Stimulated activated CD8-positive, alpha-beta memory T cell treated with anti-CD3 and anti-CD28 coated beads, Interleukin-4, amount 100 ng/mL, for 4 hours (primary cell): ENCODE measurements at places on chromosomes 2 and 18.

- DNase-seq, result no peak
These were observed 313.2 kb upstream of the ETAA1 start for GRCh38 chr2:67083951-67084350.

DNA sequence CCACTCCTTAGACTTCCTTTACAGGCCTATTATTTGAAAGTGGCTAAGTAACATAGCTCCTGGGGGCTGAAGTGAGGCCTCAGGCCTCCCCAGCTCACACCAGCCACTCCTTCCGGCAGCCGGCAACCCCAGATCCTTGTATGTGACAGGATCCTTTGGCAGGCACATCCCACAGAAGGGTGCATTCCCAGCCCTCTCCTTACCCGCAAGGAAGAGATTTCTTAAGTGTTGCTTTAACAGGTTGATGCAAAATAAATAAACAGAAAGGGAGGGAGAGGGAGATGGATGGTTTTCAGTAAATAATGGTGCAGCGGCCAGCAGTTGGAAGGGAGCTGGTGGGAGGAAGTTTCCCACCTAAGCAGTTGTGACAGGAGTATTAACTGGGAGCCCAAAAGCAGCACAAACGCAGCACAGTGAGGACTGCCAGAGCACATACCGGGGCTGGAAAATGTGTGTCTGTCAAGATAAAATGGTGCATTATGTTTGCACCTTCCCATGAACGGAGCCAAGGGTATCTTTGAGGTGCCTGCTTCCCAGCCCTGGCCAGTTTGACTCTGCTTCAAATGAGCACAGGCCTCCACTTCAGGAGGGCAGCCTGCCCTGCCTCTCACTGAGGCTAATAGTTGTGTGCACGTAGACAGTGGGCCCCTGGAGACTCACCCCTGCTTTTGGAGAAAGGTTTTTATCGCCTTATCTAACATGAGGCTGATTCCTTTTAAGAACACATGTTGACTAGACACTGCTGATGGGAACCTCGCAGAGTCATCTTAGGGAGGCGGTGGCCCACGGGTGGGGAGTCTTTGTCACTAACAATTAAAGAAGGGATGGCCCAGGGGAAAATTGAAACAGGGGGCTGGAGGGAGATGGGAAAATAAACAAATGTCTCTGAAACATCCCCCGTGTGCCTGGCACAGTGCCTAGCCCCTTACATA is 32.8 kb downstream of the NRP2 start:
- no peak for DNase-seq

GRCh38 chr2:105785095-105785847 is 40.6 kb downstream of the NCK2 start:
- no peak for DNase-seq

GRCh38 chr2:17495590-17495989 is 22.6 kb downstream of the RAD51AP2 start:
- DNase-seq, result no peak

DNA sequence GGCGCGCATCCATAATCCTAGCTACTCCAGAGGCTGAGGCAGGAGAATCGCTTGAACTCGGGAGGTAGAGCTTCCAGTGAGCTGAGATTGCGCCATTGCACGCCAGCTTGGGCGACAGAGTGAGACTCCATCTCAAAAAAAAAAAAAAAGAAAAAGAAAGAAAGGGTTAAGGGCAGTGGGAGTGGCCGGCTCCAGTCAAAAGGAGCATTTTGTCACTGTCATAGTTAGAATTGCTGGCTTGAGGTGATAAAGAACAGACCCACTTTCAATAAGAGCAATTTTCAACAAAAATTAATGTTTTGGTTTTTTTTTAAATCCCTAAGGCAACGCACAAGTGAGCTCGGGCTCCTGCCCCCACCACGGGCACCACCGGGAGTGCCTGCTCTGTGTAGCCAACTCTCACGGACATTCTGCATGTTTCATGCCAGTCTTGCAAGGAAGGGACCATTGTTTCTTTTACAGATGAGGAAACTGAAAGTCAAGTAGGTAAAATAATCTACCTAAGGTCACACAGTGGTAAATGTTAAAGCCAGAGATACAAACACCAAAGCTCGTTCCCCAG is 8.5 kb downstream of the CIB4 start:
- no peak for DNase-seq

DNA sequence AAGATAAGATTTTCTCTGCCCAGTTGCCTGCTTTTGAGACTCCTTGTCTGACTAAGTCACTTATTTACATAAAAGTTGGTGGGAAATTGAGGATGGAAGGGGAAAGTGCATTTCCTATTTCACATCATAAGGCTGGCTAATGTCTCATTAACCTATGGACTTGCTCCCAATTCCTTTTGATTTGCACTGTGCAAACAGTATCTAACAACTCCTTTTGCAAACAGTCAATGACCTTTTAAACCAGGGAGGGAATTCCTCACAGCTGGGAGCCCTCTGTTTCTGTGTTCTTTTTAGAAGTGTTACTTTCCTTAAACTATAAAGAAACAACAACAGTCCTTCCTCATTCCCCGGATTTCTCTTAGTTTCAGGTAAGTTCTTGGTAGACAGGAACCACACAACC is 272.8 kb downstream of the RND3 start:
- no peak for DNase-seq

DNA sequence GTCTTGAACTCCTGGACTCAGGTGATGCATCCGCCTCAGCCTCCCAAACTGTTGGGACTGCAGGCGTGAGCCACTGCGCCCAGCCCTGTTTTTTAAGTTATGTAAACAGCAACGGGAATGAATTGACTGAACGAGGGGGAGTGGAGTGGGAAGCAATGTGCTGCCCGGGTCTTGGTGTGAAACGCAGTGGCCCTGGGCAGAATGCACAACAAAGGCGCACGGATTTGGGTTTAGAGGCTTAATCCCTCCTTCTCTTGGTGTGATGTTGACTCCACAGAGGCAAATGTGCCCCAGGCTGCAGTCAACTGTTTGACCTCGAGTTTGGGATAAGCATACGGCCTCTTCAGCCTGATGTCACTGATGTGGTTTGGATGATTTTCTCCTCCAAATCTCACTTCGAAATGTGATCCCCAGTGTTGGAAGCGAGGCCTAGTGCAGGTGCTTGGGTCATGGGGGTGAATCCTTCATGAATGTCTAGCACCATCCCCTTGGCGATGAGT is 97.4 kb downstream of the AGAP1 start:
- no peak for DNase-seq

DNA sequence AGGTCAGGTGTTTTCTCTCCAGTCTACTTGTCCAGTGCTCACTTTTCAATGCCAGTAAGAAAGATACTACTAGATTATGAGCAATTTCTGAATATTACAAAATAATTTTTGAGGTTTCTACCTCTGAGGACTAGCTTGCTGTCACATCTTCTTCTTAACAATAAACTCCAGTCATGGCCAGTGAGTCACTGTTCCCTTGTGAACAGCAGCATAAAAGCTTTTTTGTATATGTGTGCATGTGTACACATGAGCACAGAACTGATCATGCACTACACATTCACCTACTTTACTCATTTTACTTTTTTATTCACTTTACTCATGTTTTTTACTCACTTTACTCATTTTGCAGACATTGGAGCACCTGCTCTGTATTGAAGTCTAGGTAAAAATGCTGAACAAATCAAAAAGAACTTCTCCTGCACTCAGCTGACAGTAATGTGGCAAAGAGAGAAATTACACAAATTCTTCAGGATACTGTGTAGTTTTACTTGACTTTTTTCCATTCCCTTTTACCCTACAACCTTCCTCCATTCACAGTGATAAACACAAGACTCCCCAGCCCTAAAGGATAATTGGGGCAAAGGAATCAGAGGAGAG is 28.0 kb downstream of the ST6GAL2 start:
- no peak for DNase-seq

- no peak for DNase-seq
These were observed 141.3 kb downstream of the AFF3 start for GRCh38 chr2:100000915-100001707.

DNA sequence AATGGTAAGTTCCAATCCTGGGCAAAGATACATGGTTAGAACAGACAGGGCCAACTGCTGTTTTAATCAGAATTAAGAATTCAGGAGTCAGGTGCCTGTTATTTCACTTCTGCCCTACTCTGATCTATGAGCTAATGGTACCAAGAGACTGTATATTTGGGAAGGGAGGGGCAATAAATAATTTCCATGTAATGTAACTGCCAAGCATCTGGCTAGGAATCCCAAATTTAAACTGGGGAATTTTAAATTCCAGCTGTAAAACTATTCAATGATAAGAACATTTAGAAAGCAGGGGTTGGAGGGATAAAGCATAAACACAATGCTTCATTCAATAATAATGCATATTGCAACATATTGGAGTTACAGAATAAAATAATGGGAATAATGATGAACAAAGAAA is 49.7 kb downstream of the SCN7A start:
- DNase-seq, result no peak

DNA sequence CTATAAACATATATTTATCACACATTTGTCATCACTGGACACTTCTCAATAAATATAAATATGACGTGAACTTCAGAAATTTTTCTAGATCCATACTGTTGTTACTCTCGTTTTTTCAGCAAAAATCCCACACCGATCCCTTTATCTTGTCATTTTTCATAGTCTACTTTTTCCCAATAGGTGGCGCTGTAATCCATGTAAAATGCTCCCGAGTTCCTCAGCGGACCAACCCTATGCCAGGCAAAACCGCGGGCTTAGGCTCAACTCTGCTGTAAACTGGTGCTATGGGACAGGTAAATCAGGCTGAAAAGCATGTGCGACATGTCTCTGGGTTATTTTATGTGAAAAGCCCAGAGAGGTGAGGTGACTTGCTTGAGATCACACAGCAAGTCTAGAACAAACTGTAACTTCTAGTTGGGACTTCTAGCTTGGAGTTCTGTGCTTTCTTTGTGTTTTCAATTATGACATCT is 104.0 kb downstream of the COBLL1 start:
- DNase-seq, result no peak

DNA sequence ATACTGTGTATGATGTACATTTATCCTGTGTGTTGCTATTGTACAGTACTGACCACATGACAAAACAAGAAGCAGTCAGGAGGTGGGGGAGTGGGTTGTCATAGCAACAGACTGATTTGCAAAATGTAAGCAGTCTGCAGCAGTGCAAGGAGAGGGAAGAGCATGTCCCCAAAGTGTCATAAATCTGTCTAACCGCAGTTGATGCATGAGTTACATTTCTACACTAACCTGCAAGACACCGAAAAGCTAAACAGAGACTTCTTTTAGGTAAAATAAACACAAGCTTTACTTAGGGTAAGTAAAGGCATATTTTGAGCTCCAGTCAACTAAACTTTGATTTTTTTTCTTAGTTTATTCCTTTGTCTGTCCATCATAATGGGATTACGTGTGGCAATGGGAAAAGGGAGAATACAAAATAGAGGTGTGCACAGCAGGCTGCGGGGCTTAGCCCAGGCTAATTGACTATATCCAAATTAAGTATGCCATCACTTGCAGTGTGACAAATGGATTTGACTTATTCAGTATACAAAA is 134.5 kb downstream of the MEIS1 start:
- DNase-seq, result no peak

- no peak for DNase-seq
These were observed 33.0 kb downstream of the WDPCP start for GRCh38 chr2:63555299-63555698.

- DNase-seq, result no peak
These were observed 28.0 kb downstream of the CROCC2 start for GRCh38 chr2:240933966-240934700.

GRCh38 chr18:75810516-75810915 is 383.0 kb upstream of the SMIM21 start:
- DNase-seq, result no peak

- no peak for DNase-seq
These were observed at the start of gene NTSR2 for GRCh38 chr2:11669454-11670291. Gene NTSR2 (minus strand): TSS chr2:11670195. CDS start chr2:11670129, 66 bp downstream.

DNA sequence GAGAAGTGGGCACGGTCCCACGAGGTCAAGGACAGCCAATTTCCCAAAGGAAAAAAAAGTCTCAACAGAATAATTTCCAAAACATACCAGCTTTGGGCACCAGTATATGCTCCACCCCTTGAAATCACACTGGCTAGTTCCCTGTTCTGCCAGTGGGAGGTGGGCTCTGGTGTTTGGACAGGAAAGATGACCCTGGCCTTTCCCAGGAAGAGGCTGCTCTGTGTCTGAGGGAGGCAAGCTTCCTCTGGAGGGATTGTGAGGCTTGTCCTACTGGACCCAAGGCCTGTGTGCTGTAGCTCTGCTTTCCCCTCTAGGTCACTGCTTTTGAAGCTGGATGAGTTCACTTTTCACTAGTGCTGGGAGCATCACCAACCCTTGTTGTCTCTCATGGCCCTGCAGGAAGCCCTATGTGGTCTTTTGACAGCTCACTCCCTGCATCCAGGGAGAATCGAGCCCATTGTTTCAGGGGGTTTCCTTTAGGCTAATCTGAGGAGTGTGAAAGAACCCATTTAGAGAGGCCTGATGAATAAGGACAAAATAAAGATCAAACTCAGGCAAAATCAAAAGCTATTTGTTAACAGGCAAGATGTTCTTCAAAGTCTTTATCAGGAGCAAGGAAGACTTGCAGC is 36.3 kb downstream of the CXCR4 start:
- no peak for DNase-seq

- no peak for DNase-seq
These were observed 471.2 kb upstream of the CHST9 start for GRCh38 chr18:27656167-27656778.

- no peak for DNase-seq
These were observed 363.5 kb upstream of the TNP1 start for GRCh38 chr2:217223222-217223930.

GRCh38 chr2:26034637-26034992 is 731 bp downstream of the RAB10 start:
- DNase-seq, result no peak

DNA sequence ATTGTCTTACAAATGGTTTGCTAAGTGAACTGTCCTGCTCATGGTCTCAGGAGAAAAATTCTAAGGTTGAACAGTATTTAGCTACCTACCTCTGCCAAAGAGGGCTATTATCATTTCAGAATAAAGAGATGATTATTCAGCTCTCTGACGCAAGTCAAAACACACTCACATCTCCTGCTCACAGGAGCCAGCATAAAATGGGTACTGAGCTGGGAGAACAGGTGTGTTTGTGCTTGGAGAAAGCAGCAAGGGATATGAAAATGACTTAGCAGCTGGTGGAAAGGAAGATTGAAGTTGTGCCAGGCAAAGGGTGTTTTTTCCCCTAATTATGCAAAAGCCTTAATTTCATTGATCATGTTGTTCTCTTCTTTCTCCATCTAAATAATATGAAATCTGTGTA is 47.3 kb upstream of the TANK start:
- DNase-seq, result no peak

DNA sequence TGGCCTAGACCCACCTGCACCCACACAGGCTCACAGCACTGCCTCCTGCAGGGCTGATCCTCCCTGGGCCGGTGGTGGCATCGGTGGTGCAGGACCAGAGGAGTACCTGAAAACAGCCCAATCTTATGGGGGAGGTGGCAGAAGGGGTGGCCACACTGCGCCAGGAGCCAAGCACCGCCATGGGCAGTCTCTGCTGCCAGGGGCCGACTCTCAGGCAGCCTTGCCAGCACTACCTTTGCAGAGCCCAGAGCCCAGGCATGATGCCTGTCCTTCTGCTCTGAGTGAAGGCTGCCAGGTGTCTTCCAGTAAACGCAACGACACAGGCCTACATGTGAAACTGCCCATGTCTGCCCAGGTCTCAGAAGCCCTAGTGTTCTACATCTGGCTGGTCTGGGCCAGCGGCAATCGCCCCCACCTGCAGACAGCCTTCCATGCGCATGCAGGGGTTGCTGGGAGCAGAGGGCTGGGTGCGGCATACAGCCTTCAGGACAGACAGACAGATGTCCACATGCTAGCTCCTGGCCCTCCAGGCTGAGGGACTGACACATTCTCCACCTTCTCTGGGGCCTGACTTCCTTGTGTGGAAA is 6.8 kb downstream of the HS6ST1 start:
- no peak for DNase-seq
